NCI-H1694 (cell line): ENCODE measurements at places on chromosomes 12 and 14.

- peak; percentile 8 for DNase-seq
These were observed 28.7 kb downstream of the NKX2-8 start for GRCh38 chr14:36553656-36554260.

- DNase-seq, result no peak
These were observed 72.5 kb upstream of the SLC38A2 start for GRCh38 chr12:46445093-46445492.

DNA sequence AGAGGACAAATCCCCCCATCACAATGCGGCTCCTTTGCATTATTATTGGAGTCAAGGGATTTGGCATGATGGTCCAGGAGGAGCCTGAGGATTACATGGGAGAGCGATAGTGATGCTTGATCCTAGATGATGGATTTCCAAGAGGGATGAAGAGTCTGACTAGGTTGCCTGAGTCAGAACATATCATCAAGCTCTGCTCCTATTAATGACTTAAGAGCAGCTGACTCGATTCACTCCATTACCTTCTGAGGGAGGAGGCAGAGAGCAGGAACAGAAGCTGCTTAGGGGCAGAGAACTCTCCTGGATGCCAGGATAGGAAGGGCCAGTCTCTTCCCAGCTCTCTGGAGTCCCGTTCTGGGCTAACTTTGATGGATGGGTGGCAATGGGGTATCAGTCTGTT, 54.0 kb upstream of the CISTR start:
- no peak for DNase-seq

DNA sequence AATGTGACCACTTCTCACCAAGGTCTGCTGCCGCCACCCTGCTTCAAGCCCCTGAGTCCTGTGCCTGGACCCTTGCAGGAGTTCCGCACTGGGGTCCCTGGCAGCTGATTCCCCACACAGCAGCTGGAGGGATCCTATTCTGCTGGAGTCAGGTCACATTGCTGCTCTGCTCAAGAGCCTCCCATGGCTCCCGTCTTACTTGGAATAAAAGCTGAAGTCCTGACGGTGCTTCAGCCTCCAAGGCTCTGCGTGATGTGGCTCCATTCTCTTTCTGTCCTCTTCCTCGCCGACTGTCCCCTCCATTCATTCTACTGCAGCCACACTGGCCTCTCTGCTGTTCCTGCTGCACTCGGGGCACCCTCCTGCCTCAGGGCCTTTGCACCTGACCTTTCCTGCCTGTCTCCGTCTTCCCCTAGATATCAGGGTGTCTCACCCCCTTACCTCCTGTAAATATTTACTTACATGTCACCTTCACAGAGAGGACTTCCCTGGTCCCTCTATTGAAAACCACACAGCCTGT, 7.6 kb upstream of the SDSL start:
- no peak for DNase-seq

DNA sequence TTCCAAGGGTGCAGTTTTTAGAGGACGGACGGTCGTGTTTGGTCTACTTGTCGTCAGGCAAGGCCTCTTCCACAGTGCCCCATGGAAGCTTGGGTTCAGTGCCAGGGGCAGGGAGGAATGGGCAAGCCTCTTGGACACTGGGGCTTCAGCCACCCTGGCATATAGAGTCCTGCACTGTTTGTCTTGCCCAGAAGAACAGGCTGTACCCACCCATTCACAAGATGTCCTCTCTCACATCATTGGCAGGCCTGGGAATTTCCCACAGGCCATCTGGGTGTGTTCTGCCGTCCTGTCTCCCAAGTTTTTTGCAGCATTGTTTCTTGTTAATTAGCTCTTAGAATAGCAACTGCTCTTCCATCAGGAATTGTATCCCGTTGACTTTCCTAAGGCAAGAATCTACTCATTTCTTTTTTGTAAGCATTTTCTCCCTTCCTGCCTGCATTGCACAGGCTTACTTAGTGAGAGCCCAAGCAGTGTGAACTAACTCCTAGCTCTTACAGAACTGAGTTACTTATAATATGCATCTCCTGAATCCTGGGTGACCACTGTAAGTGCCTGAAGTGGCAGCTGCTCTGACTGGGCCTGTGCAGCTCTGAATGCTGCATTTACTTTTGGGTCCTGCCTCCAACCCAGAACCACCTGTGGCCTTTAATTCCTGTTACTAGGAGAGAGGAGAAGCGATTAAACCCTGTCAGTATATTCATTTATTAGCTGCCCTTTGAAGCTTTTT, 149.4 kb upstream of the HIF1A start:
- DNase-seq, result no peak

DNA sequence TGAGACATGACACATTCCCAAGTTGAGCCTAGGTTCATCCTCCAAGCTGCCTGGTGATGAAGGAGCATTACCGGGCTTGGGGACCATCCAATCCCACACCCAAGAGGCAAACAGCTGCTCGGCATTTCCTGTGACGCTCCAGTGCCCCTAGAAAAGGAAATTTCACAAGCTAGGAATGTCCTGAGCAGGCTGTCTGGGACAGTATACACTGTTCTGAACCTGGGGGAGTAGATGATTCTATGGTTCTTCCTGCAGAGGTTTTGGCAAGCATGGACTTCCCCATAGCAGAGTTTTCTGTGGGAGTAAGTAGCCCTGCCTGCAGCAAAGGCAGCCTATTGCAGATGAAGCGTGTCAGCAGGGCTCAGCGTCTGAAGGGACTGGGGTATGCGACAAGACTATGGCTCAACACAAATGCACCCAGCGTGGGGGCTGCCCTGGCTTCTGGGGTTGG, 47.4 kb upstream of the SRSF5 start:
- no peak for DNase-seq

- DNase-seq, result no peak
These were observed 63.0 kb upstream of the TCL1B start for GRCh38 chr14:95623195-95623594.

GRCh38 chr12:27534060-27534764, 10.2 kb downstream of the PPFIBP1 start:
- DNase-seq, result no peak

DNA sequence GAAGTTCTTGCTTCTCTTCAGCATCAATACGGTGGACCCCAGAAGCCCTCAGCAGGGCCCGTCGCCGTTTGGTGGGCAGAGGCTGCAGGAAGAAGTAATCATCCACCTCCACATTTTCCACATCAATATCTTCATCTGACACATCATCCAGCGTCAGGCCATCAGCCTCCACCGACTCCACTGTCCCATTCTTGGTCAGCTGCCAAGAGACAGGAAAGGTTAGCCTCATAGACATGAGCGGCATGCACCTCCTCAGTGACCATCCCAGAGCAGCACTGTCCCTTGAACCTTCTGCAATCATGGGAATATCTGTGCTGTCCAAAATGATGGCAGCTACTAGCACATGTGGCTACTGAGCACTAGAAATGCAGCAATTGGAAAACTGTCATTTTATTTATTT, 15.6 kb downstream of the CSRNP2 start:
- no peak for DNase-seq

DNA sequence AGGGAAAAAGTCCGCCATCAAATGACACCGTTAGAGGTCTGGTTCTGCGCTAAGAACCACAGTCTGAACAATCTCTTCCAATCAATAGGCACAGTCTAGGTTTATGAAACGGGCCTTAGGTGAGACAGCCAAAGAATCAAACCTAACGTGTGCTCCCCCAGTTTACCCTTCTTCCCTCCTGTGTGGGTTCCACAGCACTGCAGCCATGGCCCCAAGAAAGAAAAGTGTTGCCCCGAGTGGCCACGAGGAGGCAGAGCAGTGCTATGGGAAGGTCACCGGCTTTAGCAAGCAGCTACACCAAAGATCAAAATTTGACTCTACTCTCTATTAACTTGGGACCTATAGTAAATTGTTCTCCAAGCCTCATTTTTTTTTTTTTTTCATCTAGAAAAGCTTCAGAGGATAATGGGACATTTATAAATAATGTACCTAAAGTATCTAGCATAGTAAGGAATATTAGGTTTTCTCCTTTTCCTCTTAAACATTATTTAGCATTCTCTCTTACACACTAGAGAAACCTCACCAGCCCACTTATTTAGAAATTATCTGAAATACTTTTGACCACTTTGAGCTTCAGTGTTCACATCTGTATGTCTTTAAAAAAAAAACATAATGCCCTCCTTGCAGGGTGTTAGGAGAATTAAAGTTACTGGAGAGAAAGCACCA, 70.2 kb upstream of the GPHB5 start:
- peak; percentile 52 for DNase-seq
